ENCODE measurements at places on chromosomes 1 and 21. TPM values are rescaled to one million over a fixed set of nuclear protein-coding genes. Genes with fewer than 3 reads are reported as not detected.

KCNE2 gene
- total RNA-seq: not detected

MROH9 gene
- 0.24 TPM for total RNA-seq

RHEX gene
- total RNA-seq: 4.3 TPM

LAMB3 gene
- total RNA-seq: 1.5 TPM

MMP23B gene
- 36.1 TPM for total RNA-seq

TMPRSS3 gene
- total RNA-seq: not detected

HSD3B1 gene
- total RNA-seq: not detected

ZNF593OS gene
- total RNA-seq: not detected

GRCh38 chr1:200305806-200306205 lies 104.0 kb downstream of the ZNF281 start:
- no peak for DNase-seq

DNA sequence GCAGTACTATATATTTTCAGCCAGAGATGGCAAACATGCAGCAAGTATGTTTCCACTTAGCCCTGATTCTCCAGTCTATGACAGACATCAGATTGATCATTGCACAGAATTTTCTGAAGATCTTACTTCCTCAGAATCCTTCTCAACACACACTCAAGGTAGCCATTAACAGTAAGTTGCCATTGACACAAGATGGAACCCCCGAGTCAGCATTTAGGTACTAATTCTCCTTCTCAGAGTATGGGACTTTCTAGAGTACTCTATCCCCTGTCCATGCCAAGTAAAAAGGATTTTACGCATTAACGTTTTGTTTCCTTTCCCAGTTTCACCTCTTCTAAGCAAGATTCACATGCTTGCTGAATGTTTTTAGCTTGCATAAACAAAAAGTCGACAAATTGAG lies 63.5 kb downstream of the SGIP1 start:
- no peak for DNase-seq

GRCh38 chr1:215220346-215220745 lies 137.8 kb downstream of the KCNK2 start:
- no peak for DNase-seq

DNA sequence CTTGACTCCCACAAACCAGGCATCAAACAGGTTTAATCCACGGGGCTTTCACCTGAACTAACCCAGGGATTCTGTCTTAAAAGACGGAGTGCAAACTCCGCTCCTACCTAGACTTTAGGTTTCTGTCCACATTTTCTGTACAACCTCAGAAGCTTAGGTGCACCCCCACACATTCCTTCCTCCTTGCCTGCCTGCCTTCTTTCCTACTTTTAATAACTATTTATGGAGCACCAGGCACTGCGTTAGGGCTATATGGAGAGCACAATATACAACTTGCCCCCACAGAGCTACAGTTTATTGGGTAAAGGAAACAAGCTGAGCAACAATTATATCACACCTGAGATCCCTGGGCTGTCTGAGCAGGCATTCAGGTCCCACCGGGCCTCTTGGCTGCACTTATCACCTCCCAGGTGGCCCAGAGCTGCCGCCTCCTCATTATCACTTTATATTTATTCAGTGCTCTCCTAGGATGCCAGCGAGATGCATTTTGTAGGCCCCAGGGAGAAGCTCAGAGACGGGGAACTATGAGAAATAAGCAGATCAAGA lies 64.1 kb downstream of the DNTTIP2 start:
- no peak for DNase-seq

DNA sequence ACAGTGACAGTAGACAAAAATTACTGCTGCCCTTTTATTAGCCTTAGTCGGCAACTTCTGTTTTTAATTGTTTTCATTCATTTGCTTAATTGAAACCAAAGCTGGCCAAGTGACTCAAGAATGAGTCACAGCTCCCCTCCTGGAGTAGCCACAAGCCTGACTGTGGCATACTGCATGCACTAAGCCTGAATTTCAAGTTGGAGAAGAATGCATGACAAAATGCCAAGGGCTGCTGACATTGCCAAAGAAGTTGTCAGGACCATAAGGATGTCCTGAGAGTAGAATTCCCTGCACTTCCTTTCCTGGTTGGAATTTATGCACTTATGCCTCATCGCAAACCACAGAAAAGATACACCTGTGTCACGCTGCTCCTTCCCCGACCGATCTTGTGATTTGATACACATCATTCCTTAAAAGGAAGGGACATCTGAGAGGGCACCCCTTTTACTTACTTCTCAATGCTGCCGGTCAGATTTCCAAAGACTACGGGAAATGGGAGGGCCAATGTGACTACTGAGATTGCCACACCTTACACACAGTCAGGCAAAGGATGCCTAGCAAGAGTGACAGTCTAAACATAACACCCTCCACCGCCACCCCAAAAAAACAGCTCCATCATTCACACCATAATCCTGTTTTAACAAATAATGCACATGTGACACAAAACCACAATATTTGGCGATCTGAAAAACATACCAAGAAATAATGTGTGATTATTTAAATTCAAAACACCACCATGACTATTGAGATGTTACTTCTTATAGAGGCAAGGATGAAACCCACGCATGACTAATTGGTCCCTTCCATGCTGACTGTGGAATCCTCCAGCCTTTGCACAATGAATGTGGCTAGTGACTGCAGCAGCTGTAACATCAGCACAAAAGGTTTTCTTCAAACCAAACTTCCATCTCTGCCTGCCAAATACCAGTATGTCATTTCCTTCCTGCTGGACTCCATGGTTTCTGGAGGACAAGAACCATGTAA lies 28.2 kb downstream of the VAV3 start:
- DNase-seq: no peak

- no peak for DNase-seq
Observed at GRCh38 chr21:33761441-33762036, 119.2 kb downstream of the ITSN1 start.

DNA sequence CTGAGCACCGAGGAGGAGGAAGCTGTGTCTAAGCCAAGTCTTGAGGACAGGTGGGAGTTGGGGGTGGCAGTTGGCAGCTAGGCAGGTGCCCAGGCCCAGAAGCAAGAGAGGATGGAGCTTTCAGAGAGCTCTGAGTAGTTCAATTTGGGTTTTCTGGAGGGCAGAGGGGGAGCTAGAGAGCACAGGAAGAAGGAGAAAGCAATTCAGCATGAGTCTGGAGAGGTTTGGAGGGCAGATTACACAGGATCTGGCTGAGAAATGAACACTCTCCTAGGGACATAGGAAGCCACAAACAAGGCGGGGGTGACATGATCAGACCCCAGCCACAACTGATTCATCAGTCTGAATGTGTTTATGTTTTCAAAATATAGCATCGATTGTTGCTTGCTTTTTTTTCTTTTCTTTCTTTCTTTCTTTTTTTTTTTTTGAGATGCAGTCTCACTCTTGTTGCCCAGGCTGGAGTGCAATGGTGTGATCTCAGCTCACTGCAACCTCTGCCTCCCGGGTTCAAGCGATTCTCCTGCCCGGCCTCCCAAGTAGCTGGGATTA lies 23.8 kb downstream of the PTPRF start:
- no peak for DNase-seq

DNA sequence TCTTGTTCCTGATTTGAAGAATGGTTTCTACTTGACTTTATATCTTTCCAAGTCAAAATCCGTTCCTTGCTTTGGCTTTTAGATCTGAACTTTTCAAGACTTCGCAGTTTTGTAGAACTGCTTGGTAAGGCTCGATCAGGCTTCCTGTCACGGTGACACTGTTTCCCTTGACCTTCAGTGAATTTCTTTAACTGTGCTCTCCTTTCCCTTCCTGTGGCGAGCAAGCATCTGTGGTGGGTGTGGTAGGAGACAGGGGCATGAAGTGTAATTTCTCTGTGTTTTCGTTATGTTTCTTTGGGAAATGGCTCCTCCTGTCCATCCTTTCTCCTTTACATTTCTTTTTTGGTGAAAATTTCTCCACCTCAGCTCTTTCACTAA lies 10.4 kb downstream of the STYXL2 start:
- no peak for DNase-seq

GRCh38 chr1:209823143-209824041 lies 4.4 kb upstream of the UTP25 start:
- no peak for DNase-seq

DNA sequence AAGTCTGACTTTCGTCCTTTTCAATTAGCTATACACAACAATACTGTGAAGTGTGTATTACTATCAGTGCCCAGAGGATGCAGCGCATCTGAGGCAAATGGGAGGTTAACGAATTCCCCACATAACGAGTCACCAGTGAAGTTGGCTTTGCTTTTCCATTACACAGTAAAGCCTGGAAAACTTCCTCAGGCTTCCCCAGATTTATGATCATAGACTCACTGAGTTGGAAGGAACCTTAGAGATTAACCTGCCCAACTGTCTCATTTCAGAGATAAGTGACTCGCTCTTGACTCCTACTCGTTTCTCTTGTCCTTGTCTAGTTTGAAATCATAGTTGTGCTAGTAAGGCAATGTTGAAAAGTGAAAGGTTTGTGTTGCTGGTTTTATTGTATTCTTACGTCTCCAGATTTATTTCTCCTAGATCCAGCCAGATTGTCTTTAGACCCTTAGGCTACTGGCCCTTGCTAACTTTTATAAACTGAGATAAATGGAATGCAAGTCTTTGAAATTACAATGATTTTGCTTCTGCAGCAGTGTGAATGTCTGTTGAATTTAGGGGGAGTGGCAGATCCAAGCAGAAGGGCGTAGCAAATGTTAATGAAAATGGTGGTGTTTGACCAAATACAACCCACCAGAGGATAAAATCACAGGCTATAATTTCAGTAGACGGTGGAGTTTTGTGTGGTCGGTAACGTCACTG lies 17.3 kb downstream of the S1PR1 start:
- DNase-seq: no peak

DNA sequence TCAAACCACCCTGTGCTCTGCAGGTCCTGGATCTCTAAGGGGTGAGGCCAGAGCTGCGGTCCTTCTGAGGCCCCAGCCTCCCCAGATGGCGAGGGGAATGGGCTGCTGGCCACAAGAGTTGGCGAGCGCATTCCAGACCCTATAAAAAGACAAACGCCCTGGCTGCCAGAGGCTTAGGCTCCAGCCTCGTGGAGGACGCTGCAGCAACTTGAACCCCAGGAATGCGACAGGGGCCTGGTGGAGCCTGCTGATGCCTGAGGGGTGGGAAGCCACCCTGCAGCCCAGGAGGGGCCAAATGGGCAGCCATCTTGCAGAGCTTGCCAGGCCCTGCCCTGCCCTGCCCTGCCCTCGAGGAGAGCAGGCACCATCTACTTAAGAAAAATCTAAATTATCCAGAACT lies 8.6 kb downstream of the CACNA1S start:
- no peak for DNase-seq

- DNase-seq: no peak
Observed at GRCh38 chr1:32239790-32240139, 7.3 kb upstream of the FAM167B start.

DNA sequence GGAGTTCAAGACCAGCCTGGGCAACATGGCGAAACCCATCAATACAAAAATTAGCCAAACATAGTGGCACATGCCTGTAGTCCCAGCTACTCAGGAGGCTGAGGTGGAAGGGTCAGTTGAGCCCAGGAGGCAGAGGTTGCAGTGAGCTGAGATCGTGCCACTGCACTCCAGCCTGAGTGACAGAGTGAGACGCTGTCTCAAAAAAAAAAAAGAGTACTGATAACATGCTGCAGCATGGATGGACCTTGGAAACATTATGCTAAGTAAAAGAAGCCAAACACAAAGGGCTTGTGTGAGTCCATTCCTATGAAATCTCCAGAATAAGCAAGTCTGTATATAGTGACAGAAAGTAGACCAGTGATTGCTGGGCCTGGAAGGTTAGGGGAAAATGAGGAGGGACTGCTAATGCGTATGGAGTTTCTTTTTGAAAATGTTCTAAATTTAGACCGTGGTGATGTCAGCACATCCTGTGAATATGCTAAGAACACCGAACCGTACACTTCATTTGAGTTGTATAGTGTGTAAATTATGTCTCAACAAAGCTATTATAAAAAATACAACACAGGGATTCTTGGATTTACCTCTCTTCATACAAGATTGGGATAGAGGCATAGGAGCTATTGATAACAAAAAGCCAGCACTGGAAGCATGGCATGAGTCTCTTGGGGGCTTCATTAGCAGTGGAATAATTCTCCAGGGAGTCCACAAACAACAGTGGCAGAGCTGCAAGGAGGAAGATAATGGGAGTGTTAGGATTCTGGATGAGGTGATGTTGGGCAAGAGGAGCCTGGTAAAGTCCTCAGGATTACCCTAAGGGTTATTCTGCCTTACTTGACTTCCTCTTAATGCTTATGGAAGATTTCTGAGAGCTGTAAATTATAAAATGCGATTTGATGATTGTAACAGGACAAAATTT lies 73.5 kb downstream of the TTC3 start:
- no peak for DNase-seq

DNA sequence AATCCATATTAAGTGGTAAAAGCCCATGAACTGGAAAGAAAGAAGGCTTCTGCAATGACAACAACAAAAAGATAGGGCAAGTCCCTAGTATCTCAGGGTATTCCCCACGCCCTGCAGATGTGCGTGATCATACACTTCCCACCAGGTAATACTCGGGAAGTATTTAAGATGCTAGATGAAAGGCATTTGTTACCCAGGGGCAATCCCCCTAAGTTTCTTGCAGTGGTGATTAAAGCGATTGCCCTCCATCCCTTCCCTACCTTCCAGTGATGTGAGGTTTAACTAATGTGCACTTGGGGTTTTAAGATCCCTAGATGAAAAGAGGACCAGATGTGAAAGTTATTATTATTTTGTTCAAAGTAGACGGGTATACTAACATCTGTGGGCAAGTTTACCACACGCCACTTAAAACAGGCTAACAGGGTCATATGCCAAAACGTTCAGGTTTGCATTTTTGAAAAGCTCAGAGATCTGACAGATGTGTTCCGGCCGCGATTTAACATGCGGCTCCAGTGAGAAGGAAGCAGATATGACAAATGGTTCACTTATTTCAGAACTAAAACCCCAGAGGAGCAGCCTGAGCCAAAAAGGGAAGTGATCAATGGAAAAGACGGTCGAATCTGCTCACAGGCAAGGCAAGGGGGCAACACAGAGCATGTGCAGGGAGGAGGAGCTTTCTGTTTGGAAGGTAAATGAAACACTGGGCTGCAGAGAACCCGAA lies 17.4 kb downstream of the TIAM1 start:
- DNase-seq: no peak

- no peak for DNase-seq
Observed at GRCh38 chr1:246448373-246448772, 58.7 kb downstream of the SMYD3 start.

GRCh38 chr21:34043333-34043732 lies 30.0 kb upstream of the MRPS6 start:
- DNase-seq: no peak

DNA sequence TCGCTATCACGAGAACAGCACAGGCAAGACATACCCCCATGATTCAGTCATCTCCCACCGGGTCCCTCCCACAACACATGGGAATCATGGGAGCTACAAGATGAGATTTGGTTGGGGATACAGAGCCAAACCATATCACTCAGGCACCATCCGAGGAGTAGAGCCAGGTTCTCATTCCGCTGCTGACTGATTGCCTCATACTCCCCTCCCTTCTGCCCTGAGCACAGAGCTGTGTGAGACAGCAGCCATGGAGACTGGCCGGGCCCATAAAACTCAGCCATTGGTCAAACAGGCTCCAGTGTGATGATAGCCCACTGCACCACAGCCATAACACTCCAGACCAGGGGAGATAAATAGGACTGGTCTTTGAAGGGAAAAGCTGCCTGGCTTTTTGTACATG lies 22.6 kb downstream of the TTC4 start:
- no peak for DNase-seq
